T-helper 17 cell (primary cell): ENCODE measurements at places on chromosomes 3 and 15. TPM values are rescaled to one million over a fixed set of nuclear protein-coding genes. Genes with fewer than 3 reads are reported as not detected.

DNA sequence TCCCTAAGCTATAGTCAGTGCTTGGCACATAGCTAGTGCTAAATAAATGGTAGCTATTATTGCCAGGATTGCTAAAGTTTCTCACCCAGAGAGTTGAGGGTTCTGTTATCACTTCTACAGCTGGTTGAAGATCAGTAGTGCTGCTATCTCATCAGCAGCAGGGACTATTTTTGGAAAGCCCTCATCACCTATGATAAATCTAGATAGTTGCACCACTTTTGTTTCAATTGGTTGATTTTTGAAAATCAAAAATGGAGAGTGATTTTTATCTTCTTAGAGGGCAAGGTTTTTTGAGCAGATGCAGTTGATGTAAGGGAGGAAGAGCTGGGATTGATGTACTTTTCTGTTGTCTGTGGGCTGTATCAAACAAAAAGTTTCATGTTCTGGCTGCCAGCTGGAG, 101.6 kb downstream of the ST6GAL1 start:
- DNase-seq, result no peak

DNA sequence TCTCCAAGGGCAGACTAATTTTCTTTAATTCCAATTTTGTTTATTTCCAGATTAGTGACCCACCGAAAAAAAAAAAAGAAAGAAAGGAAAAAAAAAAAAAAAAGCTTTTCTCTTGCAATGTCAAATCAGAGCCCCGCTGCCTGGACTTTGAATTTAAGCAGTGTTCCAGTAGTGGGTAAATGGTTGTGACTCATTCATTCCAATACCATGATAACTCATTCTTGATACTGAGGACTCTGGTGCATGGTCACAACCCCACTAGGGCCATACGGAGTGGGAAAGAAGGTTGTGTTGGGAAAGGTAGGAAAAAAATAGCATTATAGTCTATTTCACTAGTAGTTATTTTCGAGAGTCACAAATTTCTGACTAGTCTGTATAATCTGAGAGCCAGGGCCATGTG, 59.1 kb upstream of the COL8A1 start:
- DNase-seq, result no peak

DNA sequence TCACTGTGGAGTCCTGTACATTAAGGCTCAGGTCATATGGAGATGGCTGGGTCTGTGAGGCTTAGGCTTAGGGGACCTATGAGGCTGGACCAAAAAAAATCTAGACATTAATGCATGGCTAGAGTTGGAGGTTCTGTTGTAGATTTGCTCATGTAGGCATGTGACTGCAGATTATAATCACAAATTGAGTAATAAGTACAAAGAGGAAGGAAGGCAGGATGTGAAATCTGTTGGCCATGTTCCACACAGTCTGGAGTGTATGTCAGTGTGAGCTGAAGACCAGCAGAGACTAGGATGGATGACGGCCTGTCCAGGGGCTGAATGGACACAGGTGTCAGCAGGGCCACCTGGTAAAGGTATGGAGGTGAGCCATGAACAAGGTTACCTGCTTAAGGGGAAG, at the start of gene ST3GAL6:
TSS of gene ST3GAL6 (plus strand) at position 265 of the 400 bp plus-strand sequence. CDS start 5,101 bp downstream, outside the sequence.
- DNase-seq, result no peak

- DNase-seq, result no peak
These were observed 24.7 kb upstream of the HHLA2 start for GRCh38 chr3:108271626-108272025.

C2CD4A gene
- 0.60 TPM for total RNA-seq

PRRT3 gene
- 5.9 TPM for total RNA-seq

GOLGA6A gene
- total RNA-seq, result 1.0 TPM

- DNase-seq, result no peak
These were observed 15.7 kb downstream of the GABRB3 start for GRCh38 chr15:26757141-26757540.

- no peak for DNase-seq
These were observed 47.4 kb downstream of the ZNF717 start for GRCh38 chr3:75737831-75738493.
